ENCODE measurements at places on chromosomes 7 and 10. TPM values are rescaled to one million over a fixed set of nuclear protein-coding genes. Genes with fewer than 3 reads are reported as not detected.

ASB10 gene
- not detected for total RNA-seq

HECW1 gene
- total RNA-seq, result 1.7 TPM

CXCL12 gene
- 69.9 TPM for total RNA-seq

LIPJ gene
- under 0.01 TPM for total RNA-seq

PNLIPRP1 gene
- not detected for total RNA-seq

AGBL3 gene
- total RNA-seq, result 1.3 TPM

TRIM24 gene
- 10.3 TPM for total RNA-seq

ZPBP gene
- total RNA-seq, result not detected

OIT3 gene
- total RNA-seq, result under 0.01 TPM

DDC gene
- total RNA-seq, result not detected

CCL26 gene
- 0.64 TPM for total RNA-seq

GTF2I gene
- 166 TPM for total RNA-seq

OR2A12 gene
- total RNA-seq, result not detected

GDI2 gene
- total RNA-seq, result 615 TPM

EFCAB10 gene
- not detected for total RNA-seq

GRID2IP gene
- total RNA-seq, result not detected

LRRD1 gene
- not detected for total RNA-seq

TMEM184A gene
- 0.64 TPM for total RNA-seq

DLX6 gene
- not detected for total RNA-seq

TLX1 gene
- not detected for total RNA-seq

FFAR4 gene
- total RNA-seq, result not detected

AKR1B15 gene
- total RNA-seq, result not detected

DLX5 gene
- total RNA-seq, result not detected

GRM3 gene
- not detected for total RNA-seq

Data from fibroblast of villous mesenchyme (primary cell).